ENCODE measurements at places on chromosomes 4 and X.

DNA sequence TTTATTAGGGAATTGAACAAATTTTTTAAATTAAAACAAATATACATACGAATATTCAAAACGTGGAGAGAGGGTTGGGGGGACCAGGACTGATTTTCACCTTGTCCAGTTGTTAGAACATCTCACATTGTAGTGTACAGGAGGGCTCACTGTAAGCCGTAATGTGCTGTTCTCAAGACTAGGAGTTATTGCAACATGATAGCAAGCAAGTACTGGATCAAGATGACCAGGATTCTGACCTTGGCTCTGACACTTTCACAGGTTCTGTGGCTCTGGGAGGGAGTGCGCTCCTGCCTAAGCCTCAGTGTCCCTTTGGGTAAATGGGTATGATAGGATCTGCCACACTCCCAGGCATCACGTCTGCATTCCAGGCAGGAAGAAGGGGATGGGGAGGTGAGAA, 59.0 kb downstream of the SORCS2 start:
- DNase-seq, result no peak

GRCh38 chr4:39812500-39812899, 114.6 kb downstream of the UBE2K start:
- no peak for DNase-seq

DNA sequence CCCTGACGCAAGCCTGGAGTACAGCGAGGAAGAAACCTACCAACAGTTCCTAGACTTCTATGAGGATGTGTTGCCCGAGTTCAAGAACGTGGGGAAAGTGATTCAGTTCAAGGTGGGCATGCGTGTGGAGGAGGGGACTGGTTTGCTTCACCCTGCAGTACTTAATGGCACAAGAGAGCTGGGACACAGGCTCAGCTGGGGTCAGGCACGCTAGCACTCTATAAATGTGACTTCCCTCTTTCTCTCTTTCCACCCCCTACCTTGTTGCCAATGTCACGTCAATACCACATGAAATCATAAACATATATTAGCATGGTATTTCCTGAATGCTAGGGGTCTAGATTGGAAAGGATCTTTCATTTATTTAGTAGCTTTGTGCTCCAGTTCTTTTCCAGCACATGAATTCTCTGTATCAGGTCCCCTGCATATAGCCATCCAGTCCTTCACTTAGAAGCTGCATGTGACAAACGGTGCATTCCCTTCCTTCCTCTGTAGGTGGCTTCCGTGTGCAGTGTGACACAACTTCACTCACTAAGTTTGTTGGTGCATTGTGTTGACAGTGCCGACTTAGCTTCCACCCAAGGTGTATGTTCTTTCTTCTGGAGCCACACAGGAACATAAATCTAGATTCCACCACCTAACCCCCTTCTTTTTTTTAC, 25.6 kb downstream of the ZRSR2 start:
- no peak for DNase-seq

GRCh38 chrX:12548341-12548740, 242.9 kb upstream of the PRPS2 start:
- DNase-seq, result no peak

DNA sequence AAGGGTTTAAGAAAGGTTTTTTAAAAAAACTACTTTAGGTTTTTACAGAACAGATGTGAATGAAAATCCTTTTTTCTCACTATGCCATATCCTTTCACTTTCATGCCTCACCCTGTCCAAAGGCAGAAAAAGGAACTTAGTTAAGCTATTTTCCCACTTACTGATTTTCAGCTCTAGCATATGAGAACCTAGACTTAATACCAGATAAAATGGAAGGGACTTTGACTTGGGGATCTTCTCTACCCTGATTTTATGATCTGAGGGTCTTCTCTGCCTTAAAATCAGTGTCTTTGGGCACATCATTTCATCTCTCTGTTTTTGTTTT, 42.4 kb downstream of the FNIP2 start:
- no peak for DNase-seq

GRCh38 chrX:46029777-46030176, 515.4 kb downstream of the ZNF674 start:
- peak; percentile 86 for DNase-seq

- no peak for DNase-seq
Measured at GRCh38 chrX:153686711-153687110, 1.0 kb upstream of the SLC6A8 start.

GRCh38 chr4:184593461-184593860, 55.8 kb downstream of the CASP3 start:
- no peak for DNase-seq

DNA sequence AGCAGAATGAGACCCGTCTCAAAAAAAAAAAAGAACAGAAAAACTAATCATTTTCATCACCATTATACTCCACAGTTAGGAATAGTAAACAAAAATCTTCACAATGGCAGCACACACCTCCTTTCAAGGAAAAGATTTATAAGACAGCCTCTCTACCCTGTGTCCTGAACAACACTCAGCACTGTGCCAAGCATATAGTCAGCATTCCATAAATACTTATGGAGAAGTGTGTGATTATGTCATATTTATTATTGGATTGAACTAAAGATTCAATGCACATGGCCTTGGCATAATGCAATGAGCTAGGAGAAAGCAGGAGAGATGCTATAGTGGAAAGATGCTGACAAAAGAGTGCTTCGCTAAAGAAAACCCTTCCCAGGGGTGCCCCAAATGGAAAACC, 52.6 kb downstream of the FAM114A1 start:
- no peak for DNase-seq

DNA sequence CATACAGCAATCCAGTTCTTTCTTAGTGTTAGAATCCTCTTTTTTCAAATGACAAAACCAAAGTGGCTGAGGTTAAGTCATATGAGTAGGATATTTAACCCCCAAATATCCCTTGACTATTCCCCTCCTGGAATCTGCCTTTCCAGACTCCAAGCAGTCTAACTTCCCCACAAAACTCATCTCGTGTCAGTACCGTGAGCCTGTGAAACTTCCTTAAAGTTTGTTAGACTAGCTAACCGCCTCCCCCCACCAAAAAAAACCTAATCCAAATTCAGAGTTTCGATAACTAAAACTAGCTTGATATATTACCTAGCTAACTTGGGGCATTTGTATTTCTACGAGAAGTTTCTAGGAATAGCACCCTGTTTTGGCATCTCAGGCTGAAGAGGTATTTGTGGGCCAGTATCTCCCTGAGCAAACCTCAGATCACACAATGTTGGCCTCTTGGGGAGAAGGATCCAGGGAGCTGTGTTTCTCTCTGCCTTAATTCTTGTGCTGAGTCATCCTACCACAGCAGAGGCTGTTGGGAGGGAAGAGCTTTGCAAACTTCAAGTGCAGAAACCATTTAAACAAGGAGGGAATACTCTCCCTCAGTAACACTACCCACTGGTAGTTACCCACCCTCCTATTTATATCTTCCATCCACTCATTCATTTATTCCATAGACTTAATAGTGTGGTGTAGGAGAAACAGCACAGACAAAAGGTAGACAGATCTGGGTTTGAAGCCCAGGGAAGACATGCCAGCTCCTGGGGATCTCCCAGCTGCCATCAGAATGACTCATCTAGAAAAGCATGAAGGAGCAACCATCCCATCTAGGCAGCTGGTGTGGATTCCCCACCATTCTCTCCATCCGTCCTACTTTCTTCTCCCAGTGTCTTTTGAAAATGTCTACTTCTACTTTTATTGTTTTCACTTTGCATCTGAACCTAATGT, 39.3 kb upstream of the TXK start:
- DNase-seq, result no peak

GRCh38 chrX:23840674-23841073, 57.7 kb downstream of the SAT1 start:
- DNase-seq, result no peak

GRCh38 chr4:60885011-60885410, 315.1 kb upstream of the ADGRL3 start:
- DNase-seq, result no peak

DNA sequence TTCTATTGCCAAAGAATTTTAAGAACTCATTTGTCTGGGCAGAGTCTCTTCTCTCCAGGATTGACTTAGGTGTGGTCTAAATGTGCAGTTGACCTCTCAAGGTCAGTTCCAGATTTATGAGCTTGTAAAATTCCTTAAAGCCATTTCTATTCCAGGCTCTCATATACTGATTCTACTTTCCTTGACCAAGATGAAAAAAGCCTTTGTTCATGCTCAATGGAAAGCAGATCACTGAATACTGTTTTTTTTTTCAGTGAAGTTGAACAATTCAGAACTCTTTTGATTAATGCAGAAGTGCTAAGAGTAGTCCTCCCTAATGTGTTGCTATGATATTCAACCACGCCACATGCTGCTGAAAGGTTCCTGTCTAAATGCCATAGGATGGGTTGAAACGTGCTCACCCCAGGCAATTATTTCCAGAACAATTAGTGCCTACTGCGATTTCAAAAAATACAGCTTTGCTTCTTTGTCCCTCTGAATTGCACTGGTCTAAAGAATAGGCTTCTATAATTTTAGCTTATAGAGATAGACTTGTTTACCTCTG, 312.4 kb upstream of the PABPC5 start:
- DNase-seq, result no peak

DNA sequence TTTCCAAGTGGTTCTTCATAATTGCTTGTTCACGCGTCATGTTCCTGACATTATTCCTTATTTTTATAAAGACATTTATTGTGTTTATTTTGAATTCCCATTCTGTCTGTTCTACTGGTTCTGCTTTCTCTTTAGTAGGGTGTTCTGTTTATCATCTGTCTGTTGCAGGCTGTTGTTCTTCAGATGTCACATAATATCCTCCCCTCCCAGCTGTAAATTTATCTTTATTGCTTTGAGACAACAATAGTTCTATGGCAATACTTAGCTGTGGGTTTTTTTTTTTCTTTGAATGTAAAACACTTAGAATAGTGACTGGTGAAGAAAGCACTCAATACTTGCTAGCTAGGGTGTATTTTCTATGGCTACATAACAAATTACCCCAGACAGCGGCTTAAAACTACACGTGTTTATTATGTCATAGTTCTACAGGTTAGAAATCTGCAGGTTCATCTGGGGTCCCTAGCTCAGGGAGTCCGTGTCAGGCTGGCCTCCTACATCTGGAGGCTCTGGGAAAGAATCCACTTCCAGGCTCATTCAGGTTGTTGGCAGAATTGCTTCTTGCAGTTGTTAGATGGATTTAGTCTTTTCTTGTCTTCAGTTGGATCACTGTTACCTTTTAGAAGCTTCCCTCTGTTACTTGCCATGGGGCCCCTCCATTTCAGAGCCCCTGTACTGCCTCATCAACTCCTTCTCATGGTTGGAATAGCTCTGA, 63.4 kb upstream of the ENPEP start:
- no peak for DNase-seq

- DNase-seq, result no peak
Measured at GRCh38 chrX:68180579-68180978, 252.7 kb downstream of the OPHN1 start.

GRCh38 chr4:41631523-41631922, 93.6 kb downstream of the LIMCH1 start:
- DNase-seq, result no peak

DNA sequence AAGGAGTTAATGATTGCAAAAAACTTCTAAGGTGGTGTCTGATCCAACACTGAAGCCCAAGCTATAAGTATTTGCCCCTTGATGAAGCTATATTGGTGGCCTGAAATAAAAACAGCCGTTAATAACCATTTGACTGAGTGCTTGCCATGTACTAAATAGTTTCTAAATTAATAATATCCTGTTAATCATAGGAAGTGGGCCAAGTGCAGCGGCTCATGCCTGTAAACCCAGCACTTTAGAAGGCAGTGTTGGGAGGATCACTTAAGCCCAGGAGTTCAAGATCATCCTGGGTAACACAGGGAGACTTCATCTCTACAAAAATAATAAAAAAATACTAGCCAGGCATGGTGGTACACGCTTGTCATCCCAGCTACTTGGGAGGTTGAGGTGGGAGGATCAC, 8.3 kb downstream of the NDP start:
- DNase-seq, result no peak

DNA sequence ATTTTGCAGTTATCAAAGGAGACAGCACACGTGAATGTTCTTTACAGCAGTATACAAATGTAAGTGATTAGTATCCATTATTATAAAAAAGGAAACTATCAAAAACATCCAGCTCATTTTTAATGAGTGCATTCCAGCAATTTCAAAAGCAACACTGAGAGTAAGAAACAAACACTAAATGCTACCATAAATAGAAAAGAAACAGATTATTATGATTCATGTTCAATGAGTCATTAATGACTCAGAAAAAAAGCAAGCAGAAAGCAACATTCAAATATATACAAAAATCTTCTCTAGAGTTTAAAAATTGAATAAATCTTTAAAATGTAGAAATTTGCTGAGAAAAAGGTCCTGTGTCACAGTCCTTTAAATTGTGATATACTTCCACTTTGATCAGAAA, 346.5 kb upstream of the FMR1 start:
- no peak for DNase-seq

DNA sequence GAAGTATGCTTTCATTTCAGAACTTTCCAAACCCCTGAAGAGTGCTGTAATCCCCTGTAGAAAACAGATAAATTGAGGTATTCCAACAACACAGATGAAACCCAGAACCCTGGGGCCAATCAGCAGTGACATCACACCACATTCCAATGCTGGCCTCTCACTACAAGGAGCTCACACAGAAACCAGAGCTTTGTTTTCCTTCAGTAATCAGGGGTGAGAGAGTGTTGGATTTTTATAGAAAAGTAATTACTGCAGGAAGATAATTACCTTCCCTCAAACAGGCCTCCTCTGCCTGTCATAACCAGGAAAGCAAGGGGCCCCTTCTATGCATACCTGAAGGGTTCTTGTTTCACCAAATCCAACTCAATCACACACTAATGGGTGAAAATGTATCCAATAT, 246.2 kb downstream of the SCFD2 start:
- no peak for DNase-seq

DNA sequence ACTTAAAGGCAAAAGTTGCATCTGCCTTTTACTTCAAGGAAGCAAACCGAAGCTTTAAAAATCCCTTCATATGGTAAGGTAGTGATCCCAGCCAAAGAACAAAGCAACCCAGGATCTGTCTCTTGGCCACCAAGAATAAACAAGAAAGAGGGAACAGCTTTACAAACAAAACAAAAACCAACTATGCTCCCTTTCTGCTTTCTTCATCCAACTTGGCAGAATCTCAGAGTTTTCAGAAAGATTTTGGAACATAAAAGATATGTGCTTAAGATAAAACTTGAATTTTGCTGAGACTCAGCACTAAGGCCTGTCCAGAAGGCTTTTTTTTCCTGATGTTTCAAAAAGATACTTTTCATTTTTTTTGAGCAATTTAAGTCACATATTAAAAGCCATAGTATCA, 94.0 kb downstream of the COL4A6 start:
- no peak for DNase-seq

DNA sequence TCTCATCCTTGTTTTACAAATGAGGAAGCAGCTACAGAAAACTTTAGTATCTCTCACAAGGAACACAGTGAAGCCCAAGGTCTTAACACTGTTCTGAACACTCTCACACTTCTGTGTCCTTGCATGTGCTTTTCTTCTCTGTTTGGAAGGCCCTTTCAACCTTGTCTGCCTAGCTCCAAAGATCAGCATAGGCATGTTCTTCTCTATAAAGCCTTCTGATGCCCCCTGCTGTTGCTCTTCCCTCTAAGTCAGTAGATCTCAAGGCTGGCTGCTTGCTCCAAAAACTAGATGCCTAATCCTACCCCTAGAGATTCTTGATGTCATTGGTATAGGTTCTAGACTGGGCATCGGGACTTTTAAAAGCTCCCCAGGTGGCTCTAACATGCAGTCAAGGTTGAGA, 5.9 kb downstream of the APOO start:
- DNase-seq, result peak; percentile 35
